NK-92 treated with Interleukin-12 subunit alpha and Interleukin-12 subunit beta, amount 100 ng/mL, for 24 hours (cell line): ENCODE measurements at places on chromosomes 13 and 19.

DNA sequence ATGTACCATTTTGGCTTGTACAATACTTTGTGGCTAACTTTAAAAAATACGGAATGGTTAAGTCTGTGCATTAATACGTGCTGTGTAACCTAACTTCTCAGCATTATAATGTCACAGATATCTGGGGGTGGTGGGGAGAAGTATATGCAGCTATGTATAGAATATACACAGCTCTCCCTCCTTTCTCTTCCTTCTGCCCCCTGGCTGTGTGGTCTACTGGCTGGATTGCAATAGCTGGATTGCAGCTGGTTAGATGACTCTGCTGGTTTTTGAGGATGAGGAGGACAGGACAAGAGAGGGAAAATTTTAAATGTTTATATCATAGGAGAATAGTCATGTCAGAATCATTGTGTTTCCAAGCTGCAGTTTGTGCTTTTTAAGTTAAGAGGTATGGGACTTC lies 9.7 kb downstream of the RNASEH2B start:
- no peak for DNase-seq

DNA sequence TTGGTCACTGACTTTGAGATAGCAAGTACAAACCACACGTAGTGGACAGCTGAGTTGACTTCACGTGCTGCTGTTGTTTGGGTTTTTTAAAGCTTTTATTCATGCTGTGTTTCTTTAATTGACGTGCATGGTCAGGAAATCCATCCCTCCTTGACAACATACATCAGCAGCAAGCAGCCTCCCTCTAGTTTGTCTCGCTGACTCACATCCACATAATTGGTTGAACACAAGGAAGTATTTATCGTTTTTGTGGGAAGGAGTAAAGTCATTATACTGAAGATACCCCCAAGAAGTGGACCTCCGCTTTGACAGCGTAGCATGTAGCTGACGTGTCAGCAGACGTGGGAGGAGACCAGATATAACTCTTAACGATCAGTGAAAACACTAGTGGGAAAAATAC lies 355.8 kb downstream of the MYO16 start:
- DNase-seq: no peak

GRCh38 chr19:45103156-45103507 lies 10.2 kb downstream of the PPP1R37 start:
- no peak for DNase-seq

DNA sequence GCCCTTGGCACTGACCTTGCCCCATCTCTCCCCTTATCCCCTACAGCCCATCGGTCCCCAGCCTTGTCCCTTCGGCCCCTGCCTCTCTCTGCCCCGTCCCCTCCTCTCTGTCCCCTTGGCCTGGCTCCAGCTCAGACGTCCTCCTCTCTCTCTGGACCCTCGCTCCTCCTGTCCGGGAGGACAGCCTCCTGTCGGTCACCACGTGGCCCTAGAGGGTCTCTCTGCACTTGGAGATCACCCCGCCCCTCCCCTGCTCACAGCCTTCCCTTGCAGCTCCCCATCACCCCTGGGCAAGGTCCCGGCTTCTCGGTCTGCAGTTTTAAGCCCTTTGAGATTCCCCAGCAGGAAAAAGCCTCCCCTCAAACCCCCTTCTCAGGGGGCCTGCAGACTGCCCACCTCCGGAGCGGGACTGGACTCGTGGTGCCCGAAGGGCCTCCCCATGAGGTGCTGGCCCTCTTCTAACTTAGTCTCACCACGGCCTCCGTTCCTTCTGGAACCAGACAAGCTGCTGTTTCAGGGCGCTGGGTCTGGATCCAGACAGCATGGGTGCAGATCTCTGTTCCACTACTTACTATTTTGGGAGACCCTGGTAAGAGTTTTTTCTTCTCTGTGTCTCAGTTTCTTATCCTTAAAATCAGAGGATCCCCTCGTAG lies 3.3 kb upstream of the KLK15 start:
- DNase-seq: no peak

DNA sequence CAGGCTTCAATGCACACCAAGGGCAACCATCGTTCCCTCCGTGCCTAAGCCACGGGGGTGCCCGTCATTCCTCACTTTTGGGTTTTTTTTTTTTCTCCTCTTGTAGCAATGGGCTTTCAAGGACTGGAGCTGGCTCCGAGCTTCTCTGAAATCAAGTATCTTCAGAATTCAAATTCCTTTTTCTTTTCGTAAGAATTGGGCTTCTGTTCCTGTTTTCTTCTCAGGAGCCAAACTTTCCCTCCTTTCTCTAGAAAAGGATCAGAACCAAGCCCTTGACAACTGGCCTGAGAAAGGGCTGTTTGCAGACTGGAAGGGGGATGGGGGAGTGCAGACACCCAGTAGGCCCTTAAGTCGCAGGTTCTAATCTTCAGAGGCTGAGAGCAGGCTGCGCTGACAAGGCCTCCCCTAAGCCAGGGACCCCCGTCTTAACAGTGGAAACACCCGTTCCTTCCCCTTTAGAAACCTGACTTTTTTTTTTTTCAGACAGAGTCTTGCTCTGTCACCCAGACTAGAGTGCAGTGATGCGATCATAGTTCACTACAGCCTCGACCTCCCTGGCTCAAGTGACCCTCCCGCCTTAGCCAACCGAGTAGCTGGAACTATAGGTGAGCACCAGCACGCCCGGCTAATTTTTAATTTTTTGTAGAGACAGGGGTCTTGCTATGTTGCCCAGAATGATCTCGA lies 51.6 kb downstream of the RFX2 start:
- no peak for DNase-seq

GRCh38 chr19:5075597-5075996 lies 106.7 kb downstream of the KDM4B start:
- peak; percentile 89 for DNase-seq

- DNase-seq: no peak
These were observed 61.2 kb upstream of the WDFY2 start for GRCh38 chr13:51523082-51523518.

GRCh38 chr19:2242092-2242537 lies 5.5 kb downstream of the SF3A2 start:
- no peak for DNase-seq

DNA sequence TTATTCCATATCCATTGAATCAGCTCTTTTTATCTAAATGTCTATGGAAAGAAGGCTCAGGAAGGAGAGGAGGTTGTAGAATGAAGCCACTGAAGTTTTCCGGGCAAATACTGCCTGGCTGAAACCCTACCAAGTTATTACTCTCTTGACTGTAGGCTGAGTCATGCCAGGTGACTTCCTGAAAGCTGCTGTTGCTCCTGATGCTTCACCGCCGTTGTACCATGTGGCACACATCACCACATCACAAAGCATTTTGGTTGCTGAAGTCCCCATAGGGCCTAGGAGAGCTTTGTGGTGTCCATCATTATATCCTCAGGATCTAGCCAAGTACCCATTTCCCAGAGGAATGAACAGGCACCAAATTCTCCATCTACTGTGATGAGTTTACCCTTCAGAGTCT lies 11.1 kb upstream of the TDRD12 start:
- no peak for DNase-seq

DNA sequence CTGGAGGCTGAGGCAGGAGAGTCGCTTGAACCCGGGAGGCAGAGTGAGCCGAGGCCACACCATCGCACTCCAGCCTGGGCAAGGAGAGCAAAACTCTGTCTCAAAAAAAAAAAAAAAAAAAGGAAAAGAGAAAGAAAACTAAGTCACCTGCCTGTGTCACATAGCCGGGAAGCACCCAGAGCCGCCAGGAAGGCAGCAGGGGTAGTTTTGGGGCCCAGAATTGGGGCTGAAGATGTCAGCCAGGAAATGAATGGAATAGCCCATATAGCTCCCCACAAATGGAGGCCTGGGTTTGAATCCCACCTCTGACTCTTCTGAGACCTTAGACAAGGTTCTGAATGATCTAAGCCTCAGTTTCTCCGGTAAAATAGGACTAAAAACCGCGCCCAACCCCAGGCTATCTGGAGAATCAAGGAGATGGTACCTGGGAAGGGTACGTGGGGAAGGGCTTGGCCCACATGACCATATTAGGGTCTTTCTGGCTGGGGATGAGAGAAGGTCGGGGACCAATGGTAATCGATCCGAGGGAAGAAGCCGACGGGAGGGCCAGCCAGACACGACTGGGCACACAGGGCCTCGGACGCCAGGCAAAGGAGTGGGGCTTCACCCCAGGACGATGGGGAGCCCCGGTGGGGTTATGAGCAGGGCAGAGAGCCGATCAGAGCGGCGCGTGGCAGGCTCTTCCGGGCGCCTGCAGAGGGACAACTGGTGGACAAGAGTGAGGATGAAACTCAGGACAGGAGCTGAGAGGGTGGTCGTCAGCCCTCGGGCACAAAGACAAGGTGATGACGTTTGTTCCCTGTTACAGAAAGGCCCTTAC lies 14.4 kb downstream of the CCDC124 start:
- DNase-seq: no peak

DNA sequence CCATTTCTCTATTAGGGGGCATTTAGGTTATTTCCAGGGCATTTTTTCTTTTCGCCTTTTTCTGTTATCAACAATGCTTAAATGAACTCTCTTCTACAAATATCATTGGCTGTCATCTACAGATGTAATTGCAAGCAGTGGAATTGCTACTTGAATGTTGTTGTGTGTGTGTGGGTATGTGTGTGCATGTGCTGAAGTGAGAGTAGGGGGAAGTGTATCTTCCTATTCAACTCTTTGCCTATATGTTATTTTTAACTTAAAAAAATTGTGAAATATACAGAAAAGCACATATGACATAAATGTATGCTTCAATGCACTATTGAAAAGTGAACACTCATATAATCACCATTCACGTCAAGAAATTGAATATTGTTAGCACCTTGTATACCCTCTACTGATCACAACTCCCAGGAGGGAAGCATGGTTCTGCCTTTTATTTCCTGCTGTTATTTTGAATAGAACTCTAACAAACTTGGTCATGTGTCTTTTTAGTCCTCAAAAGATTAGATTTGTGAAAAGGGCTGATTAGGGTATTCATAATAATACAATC lies 24.7 kb downstream of the WDFY2 start:
- DNase-seq: no peak

GRCh38 chr13:111338841-111339240 lies 18.4 kb downstream of the TEX29 start:
- no peak for DNase-seq

DNA sequence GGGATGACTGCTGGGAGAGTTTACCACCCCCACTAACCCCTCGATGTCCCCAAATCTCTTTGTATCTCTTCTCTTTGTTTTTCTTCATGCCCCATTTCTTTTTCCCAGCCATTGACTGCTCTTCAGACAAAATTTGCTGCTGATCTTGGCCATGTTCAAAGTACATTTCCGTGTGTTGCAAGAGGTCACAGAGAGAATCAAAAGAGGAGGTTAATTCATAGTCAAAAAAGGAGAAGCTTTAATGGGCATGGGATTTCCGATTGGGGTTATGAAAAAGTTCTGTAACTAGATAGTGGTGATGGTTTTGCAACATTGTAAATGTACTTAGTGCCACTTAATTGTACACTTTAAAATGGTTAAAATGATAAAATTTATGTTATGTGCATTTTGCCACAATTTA lies 121.1 kb downstream of the FLT1 start:
- no peak for DNase-seq

DNA sequence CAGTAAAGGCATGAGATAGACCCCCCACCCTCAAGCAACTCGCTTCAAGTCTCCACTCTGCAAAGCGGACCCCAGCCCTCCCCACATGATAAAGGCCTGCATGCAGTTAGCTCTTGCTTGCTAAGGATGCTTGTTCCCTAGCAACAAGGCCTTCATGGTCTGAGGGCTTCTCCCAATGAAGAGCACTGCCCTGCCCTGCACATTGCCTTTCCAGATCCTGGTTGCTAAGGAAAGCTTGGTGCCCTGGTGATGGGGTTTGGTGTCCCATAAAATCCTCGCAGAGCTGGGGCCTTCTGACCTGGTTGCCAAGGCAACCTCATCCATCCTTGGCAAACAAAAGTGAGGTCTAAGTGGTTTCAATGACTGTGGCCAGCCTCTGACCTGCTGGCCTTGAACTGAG lies 6.0 kb downstream of the DBP start:
- no peak for DNase-seq

DNA sequence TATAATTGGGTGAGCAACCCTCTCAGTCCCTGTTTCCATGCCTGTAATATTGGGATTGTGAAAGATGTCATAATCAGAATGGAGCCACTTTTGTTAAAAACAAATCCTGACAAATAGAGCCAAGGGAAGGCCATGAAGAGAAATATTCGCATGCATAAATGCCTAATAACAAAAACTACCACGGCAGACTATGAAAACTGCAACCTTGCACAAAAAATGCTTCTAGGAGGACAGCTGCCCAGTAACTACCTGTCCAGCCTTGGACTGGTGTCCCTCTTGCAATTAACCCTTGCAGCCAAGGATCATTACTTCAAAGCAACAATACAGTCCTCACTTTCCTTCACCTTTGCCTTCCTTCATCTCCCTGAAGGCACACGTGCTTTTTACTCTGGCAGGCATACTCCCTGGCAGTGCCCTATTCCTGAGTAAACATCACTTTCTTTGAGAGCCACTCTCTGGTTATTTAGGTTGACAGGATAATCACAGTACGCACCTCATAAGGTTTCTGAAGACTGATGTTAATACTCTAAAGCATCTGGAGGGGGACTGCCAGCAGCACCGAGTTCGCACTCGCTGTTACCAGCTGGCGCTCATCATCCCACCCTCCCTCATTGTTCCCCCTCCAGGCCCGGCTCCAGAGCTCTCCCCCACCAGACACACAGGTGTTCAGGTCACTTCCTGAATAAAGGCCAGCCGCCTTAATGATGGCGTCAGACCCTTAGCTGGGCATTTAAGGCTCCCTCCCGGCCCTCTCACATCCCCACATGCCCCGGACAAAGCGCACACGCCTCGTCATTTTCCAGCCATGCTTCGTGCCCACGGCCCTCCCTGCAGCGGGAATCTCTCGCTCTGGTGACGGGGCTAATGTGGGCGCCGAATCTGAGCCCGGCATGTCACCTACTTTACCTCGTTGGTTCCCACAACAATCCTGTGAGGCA lies 57.3 kb downstream of the CDADC1 start:
- no peak for DNase-seq

DNA sequence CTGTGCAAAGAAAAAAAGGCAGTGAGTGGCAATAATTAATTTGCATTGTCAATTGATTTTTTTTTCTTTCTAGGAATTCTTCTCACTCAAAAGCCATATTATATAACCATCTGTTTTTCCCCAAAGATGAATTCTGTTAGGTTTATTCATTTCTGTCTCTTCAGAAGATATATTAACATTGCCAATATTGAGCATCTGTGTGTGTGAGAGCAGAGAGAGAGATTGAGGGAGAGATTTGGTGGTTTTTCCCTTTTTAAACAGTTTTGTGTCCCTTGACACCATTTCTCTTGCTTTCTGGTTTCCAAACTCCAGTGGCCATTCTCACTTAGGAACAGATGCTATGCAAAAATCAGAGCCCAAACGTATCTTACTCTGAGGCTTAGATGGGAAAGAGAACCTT lies 112.5 kb downstream of the LACC1 start:
- DNase-seq: no peak

DNA sequence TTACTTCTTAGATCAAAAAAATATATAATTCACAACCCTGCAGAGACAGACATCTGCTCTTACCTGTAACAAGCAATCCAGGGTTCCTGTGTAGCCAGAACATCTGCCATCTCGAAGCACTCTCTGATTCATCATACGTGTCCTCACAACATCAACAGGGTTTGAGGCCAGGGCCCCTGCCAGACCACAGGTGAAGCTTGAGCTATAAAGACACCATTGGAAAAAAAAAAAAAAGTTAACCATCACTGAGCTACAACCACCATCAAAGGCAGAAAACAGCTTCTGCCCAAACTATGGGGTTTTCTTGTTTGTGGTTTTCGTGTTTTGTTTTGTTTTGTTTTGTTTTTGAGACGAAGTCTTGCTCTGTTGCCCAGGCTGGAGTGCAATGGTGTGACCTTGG lies 19.3 kb downstream of the SLC25A30 start:
- DNase-seq: peak; percentile 56

- no peak for DNase-seq
These were observed 22.1 kb downstream of the ARID3A start for GRCh38 chr19:947707-948539.

GRCh38 chr13:76198568-76199163 lies 562.5 kb downstream of the LMO7 start:
- DNase-seq: no peak
